ENCODE measurements at places on chromosomes 6 and 20.

DNA sequence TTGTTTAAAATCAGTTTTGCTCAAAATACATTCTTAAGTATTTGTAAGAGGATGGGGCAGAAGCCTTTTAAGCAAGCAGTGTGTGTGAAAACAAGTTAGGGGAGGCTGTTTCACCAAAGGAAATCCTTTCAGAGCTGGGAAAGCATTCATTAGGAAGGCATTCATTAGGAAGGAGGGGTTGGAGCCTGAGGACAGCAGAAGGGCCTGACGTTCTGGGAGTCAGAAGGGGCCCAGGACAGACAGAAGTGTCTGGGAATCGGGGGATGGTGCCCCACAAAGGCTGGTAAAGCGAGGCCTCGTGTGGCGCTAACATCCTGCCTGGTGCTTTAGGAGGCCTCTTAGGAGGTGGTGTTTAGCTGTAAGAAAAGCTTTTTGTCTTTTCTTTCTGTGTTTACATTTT is 80.6 kb upstream of the NXT1 start:
- DNase-seq = peak; percentile 32

DNA sequence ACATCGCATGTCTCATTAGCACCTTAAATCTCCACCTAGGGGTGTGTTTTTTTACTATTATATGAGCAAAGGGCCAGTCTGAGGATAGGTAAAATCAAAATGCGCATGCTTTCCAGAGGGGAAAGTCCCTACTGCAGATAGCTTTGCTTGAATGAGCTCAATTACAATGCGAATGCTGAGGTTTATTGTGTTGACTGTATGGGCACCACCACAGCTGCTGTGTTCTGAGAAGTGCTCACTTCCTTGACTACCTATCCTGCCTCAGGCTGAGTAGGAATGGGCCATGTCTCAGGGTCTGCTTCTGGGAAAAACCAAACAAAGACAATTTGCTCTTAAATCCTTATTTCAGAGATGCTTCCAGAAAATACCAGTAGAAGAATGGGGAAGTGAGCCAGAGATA is 36.6 kb downstream of the MOCS1 start:
- DNase-seq = no peak

DNA sequence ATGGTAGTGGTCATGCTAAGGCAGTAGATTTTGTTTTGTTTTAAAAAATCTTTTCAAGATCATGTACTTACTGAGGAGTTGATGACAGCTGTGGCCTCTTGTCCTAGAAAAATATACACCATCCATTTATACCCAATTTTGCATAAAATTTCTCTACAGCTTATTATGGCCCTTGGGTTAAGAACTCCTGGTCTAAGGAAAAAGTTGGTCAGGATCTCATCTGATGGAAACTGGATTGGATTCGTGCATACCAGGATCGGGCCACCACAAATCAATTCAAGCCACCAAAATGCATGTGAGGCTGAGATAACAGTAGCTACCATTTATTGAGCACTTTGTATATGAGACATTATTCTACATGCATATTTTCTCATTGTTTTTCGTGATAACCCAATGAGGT is 244.4 kb downstream of the ZFAND3 start:
- no peak for DNase-seq

- DNase-seq = no peak
Observed at GRCh38 chr6:43226192-43226851, 3.0 kb downstream of the DNPH1 start.

GRCh38 chr6:34315780-34316179 is 67.0 kb upstream of the SMIM29 start:
- DNase-seq = no peak

DNA sequence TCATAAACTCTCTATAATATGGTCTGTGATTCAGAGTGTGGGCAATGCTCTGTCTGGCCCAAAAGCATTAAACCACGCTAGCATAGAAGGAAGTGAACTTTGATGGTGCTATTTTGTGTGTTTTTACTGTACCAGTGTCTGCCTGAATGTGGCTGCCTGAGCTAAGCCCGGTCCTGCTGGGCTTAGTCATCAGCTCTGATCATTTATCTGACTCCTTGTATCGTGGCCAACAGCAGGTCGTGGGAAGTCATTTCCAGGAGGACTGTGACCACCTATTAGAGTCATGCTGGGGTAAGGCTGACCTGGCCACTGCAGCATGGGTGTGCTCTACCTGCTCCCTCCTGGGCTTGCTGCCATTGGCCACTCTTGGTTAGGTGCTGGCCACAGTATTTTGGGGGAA is 239.1 kb upstream of the CEP162 start:
- DNase-seq = no peak

GRCh38 chr6:90960324-90960723 is 373.5 kb upstream of the MAP3K7 start:
- DNase-seq = no peak

DNA sequence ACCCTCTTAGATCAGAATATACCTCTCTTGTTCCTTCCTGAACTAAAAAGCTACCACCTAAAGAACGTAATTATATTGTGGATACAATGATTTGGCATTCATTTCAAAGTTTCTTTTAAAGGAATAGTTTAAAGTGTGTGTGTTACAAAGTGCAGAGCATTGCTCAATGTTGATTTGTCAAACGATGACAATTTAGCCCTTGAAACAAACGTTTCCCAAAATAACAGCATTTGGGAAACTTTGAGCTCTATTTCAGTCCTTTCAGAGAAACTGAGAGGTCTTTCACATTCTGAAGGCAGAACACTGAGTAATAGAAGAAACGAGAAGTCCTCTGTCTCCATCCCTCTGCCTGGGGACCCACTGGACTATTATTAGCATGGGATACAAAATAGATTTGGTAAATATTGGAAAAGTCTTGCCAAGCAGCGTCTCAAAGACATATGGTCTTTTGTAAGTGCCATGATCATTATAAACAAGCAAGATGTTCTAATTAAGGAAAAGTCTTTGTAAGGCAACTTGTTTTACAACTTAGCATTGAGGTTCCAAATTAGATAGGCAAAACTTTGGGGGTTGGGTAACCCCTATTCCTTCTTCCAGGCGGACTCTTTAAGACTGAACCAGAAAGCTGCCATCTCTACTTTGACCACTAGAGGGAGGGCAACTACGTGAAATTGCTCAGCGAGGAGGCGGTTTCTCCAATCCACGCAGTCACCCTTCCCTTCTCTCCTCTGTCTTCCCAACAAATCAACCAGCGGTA is 208.8 kb downstream of the RNF144B start:
- DNase-seq = no peak

- DNase-seq = peak; percentile 60
Observed at GRCh38 chr20:58048096-58048702, 180.3 kb downstream of the ANKRD60 start.

DNA sequence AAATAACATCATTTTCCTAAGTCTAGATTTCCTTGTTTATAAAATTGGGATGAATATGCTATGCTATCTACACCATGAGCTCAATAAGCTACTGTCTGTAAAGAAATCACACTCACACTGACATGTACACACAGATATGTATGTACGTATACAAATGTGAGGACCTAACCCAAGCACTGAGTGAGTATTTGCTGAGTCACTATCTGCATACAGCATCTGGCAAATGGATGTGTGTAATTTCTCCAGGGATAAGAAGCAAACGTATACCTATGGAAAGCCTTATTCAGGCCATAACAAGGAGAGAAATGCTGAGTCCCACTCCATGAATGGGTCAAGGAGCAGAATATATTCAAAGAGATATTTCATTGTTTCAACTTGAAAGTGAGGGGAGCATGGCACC is 153.9 kb downstream of the LPA start:
- DNase-seq = no peak

DNA sequence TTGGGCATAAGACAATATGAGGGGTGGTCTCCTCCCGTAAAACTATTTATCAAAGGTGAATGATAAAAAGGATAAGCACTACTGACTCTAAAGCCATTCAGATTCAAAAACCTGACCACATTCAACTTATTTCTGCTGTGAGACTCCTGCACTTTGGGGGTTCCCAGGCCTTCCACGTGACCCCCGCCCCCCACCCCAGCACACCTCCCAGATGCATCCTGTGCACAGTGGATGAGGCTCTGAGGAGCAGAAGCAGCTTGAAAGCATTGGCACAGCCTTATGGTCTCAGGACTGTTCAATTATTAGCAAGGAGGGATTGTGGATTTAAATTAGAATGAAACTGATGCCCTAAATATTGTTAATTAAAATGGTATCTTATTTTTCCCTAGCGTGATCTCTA is 55.1 kb upstream of the SAMD5 start:
- no peak for DNase-seq

GRCh38 chr6:153129873-153130514 is 1.1 kb downstream of the RGS17 start:
- DNase-seq = no peak

DNA sequence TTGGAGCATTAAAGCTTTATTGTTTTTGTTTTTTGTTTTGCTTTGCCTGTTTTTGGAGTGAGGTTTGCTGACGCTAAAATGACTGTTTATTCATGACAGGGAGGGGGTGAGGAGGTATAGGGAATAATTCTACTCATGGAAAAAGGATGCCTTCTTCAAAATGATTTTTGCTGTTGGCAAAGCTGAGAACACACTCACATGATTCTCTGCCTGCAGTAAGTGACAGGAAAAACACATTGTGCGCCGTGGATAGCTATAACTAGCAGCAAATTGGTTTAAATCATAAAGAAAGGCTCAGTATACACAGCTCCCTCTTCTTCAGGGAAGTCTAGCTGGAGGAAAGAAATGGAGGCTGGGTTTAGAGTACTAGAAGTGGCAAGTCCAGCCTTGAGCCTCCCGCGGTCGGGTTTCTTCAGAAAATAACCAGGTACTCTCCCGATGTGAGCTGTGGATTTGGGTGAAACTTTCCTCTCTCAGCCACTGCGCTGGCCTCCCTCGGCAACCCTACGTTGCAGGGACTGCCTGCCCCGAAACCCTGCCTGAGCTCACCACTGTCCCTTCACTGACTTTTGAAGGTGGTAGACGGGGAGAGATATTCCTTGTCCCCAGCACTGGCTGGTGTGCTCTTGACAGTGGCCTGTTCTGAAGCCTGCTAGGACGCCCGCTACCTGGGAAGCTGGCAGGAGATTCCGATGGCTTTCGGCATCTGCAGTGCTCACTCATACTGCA is 278.2 kb downstream of the NRN1 start:
- DNase-seq = no peak

- DNase-seq = no peak
Observed at GRCh38 chr6:104118274-104118673, 741.4 kb downstream of the HACE1 start.

- DNase-seq = no peak
Observed at GRCh38 chr6:1758076-1758679, 148.5 kb downstream of the FOXC1 start.

- DNase-seq = no peak
Observed at GRCh38 chr6:113172531-113172966, 684.6 kb upstream of the MARCKS start.

DNA sequence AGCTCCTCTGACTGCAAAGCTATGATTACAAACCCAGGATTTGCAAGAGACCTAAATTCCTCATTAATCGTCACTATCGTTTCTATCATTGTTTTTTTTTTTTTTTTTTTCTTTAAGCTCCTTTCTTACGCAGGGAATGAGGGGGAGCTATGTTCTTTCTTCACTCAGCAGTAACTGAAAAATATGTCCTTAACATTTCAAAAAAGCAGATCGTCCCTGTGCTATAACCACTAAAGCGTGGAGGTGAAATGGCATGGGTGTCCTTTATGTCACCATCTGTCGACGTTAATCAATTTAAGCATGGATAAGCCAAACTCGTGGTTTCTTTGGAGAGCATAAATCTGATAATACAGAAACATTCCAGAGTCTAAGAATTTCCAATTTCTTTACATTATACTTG is 67.9 kb upstream of the TRAF3IP2 start:
- DNase-seq = no peak

GRCh38 chr6:167396659-167397490 is 72.0 kb downstream of the TTLL2 start:
- DNase-seq = no peak

GRCh38 chr6:155186052-155186658 is 77.7 kb upstream of the CLDN20 start:
- no peak for DNase-seq

DNA sequence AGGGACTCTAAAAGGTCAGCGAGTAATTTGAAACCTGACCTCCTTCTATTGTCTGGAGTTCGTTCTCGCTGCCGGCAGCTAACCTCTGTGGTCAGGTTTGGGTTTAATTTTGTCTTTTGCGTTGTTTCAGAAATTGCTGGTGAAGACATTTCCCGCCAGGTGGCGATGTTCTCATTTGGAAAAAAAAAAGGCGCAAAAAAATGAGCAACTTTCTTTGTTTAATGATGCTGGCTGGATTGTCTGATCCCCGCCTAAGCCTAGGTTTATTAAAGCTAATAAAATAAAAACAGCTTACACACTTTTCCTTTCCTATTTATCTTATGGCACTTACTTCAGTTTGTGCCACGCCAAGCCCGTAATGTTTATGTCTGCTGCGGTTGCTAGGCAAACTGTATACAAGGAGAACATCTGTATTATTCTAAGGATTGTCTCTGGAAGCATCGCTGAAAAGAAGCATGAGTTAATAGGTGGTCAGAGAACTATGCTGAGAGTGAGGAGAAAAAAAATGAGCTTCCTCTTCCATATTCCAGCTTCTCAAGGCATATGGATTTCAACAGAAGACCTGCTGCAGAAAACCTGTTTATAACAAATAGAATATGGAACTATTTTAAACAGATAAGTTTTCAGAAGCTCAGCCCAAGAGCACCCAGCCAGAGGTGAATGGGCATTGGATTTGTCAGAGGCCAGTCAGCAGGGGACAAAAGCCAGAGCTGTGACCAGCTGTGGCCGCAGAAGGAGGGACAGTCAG is 205.7 kb downstream of the DOK5 start:
- no peak for DNase-seq

GRCh38 chr6:20687494-20687893 is 153.2 kb downstream of the CDKAL1 start:
- no peak for DNase-seq

DNA sequence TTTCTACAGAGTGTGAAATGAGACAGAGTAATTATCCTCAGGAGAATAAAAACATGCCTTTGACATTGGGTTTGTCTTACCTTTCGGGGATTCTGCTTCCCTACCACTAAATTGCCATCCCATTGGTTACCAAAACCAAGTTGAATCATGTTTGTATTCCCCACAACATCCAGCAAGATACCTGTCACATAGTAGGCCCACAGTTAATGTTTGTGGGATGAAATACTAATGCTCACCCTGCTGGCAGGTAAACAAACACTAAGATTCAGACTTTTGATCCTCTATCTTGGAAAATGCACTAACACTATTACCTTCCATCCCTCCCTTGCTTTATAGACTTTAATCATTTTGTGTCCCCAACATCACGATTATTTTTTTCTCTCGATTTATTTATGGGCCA is 8.2 kb upstream of the STXBP5 start:
- no peak for DNase-seq

Measured in osteocyte (in vitro differentiated cells).